Activated CD4-positive, alpha-beta memory T cell treated with anti-CD3 and anti-CD28 coated beads, Interleukin-2, amount 10 ng/mL, durations not matched to agents 7 days and 5 days (primary cell): ENCODE measurements at places on chromosomes 16 and 17. TPM values are rescaled to one million over a fixed set of nuclear protein-coding genes. Genes with fewer than 3 reads are reported as not detected.

DNA sequence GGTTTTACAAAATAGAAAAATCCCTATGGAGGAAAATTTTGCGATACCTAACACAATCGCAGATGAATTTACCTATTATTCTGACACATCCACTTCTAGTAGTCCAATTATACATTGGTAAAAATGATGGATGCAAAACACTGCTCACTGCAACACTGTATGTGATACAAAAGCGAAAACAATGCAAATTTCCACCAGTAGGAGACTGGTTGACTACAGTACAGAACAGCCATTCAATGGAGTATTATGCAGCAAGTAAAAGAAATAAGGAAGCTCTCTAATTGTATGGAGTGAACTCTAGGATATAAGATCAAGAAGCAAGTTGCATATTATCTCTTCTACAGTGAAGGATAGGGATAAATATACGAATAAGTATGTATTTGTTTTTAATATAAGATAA lies 48.5 kb downstream of the SETD6 start:
- H3K36me3 ChIP-seq = peaks cover 62% of the 10 kb centered on the region
- H3K4me3 ChIP-seq = no peak overlapping the region
- H3K27me3 ChIP-seq = no peaks in the 10 kb centered on the region

DNA sequence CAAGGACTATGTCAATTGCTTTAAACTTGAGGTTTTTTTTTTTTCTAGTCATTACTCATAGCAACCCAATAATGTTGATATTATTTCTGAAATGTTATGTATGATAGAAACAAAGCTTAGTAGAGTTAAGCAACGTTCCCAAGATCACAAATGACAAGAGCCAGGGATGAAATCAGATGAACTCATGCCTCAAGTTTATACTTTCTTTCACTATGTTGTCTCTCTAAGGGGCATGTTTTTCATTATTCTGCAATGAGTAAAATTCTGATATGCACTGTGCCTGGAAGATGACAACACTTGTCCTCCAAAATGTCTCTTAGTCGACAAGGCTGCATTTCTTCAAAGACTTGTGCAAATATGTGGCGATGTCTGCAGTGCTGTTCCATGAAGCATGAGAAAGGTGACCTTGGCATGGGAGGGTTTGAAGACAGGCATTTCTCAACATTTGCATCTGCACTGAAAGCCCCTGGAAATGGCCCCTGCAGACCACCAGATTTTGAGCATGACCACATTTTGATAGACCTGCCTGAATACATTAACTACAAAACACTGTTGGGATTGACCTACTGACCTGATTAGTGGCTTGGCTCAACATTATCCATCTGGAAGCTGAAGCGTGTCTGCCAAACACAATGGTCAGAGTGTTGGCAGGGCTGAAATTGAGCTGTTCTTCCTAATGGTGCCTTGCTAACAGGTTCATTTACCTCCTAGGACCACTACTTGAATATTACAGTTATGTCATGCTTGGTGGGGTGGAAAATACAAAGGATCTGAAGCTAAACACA lies 1027.5 kb downstream of the CDH11 start:
- H3K27me3 ChIP-seq = no peaks in the 10 kb centered on the region
- H3K4me1 ChIP-seq = no peaks in the 10 kb centered on the region
- no peaks in the 10 kb centered on the region for H3K36me3 ChIP-seq
- no peak overlapping the region for H3K27ac ChIP-seq
- DNase-seq = no peak

Gene KCTD2
- 24.9 TPM for total RNA-seq

Gene SLC16A11
- 0.73 TPM for total RNA-seq

GRCh38 chr16:77788181-77789084 lies at the start of gene VAT1L:
TSS of gene VAT1L (plus strand) at chr16:77788564. CDS start at chr16:77788683, 119 bp downstream.
- H3K4me1 ChIP-seq = peaks cover 6% of the 10 kb centered on the region
- no peaks in the 10 kb centered on the region for H3K36me3 ChIP-seq
- H3K4me3 ChIP-seq = peak within 1 kb of the TSS; percentile 51
- H3K27me3 ChIP-seq = peaks cover 55% of the 10 kb centered on the region
- DNase-seq = no peak

GRCh38 chr16:14606102-14606501 lies 24.0 kb downstream of the PARN start:
- no peak overlapping the region for H3K4me3 ChIP-seq
- DNase-seq = no peak
- H3K27me3 ChIP-seq = no peaks in the 10 kb centered on the region
- peaks cover 49% of the 10 kb centered on the region for H3K36me3 ChIP-seq
- H3K27ac ChIP-seq = no peak overlapping the region

Gene TLCD3B
- total RNA-seq = 6.0 TPM

GRCh38 chr17:13306310-13306962 lies 288.6 kb upstream of the ELAC2 start:
- H3K27ac ChIP-seq = no peak overlapping the region
- no peak overlapping the region for H3K4me3 ChIP-seq
- DNase-seq = no peak
- no peaks in the 10 kb centered on the region for H3K36me3 ChIP-seq
- no peaks in the 10 kb centered on the region for H3K4me1 ChIP-seq

- no peaks in the 10 kb centered on the region for H3K36me3 ChIP-seq
- H3K4me1 ChIP-seq = peaks cover 3% of the 10 kb centered on the region
- peaks cover 64% of the 10 kb centered on the region for H3K27me3 ChIP-seq
Measured at GRCh38 chr17:74528491-74529199, 2.6 kb downstream of the CD300LB start.

GRCh38 chr17:31580706-31581490 lies 189.4 kb downstream of the RAB11FIP4 start:
- H3K27ac ChIP-seq = no peak overlapping the region
- H3K4me1 ChIP-seq = no peaks in the 10 kb centered on the region
- no peak for DNase-seq
- H3K36me3 ChIP-seq = no peaks in the 10 kb centered on the region

- no peaks in the 10 kb centered on the region for H3K4me1 ChIP-seq
- H3K4me3 ChIP-seq = no peak overlapping the region
- H3K27ac ChIP-seq = no peak overlapping the region
- no peaks in the 10 kb centered on the region for H3K36me3 ChIP-seq
Measured at GRCh38 chr17:10579270-10579669, 29.8 kb upstream of the MYH2 start.

Gene ZFHX3
- total RNA-seq = 0.43 TPM

- no peak for DNase-seq
- no peak overlapping the region for H3K27ac ChIP-seq
- peaks cover 7% of the 10 kb centered on the region for H3K4me1 ChIP-seq
- H3K36me3 ChIP-seq = no peaks in the 10 kb centered on the region
Measured at GRCh38 chr16:88432753-88433152, 20.3 kb upstream of the ZFPM1 start.

GRCh38 chr17:30116345-30116660 lies 313 bp upstream of the NSRP1 start:
- no peak for DNase-seq
- H3K36me3 ChIP-seq = peaks cover 28% of the 10 kb centered on the region
- peak overlapping the region; percentile 90 for H3K27ac ChIP-seq
- H3K4me1 ChIP-seq = peaks cover 57% of the 10 kb centered on the region
- peaks cover 1% of the 10 kb centered on the region for H3K27me3 ChIP-seq
- H3K4me3 ChIP-seq = peak overlapping the region; percentile 86

Gene SYT17
- not detected for total RNA-seq

DNA sequence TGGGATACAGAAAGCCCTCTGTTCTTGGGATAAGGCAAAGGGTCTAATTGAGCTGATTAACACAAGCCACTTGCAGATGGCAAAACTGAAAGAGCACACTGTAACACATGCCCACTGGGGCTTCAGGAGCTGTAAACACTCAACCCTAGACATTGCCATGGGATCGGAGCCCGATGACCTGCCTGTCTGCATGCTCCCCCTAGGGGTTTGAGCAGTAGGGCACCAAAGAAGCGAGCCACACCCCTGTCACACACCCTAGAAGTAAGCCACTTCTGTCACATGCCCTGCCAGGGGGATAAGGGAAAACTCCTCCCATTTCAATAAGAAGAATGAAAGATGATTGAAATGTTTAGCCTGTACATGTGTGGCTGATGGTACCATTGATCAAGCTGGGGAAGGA lies 81.3 kb upstream of the IRX6 start:
- no peak overlapping the region for H3K27ac ChIP-seq
- no peaks in the 10 kb centered on the region for H3K36me3 ChIP-seq

Gene SGCA
- not detected for total RNA-seq

Gene MYH11
- total RNA-seq = 0.08 TPM

DNA sequence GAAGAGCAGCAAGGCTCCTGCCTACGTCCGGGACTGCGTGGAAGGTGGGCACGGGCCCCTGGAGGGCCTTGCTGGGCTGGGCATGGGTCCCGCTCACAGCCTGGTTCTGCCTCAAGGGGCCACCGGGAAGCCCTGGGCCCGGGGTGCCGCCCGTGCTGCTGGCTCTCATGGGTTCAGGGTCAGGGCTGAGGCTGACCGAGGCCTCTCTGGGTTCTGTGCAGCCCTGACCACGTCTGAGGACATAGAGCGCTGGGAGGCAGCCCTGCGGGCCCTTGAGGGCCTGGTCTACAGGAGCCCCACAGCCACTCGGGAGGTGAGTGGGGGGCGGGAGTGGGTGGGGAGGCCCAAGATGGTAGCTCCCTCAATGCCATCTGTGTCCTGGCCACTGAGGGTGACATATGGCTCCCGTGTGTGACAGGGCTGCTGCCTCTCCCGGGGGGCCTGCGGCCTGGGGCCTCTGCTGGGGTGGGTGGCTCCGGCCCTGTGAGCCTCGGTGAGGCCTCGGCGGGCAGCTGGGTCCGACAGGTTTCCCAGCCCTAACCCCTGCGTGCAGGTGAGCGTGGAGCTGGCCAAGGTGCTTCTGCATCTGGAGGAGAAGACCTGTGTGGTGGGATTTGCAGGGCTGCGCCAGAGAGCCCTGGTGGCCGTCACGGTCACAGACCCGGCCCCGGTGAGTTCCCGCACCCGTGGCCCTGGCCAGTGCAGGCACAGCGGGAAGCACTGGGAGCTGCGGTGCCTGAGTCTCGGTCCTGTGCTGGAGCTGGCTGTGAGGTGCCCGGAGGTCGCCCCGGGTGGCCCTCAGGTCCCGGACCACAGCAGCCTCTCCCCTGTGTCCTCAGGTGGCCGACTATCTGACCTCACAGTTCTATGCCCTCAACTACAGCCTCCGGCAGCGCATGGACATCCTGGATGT lies 9.2 kb downstream of the TELO2 start:
- H3K4me1 ChIP-seq = no peaks in the 10 kb centered on the region
- H3K27ac ChIP-seq = no peak overlapping the region
- DNase-seq = no peak
- no peaks in the 10 kb centered on the region for H3K27me3 ChIP-seq

GRCh38 chr16:38941-39892 lies 14.2 kb downstream of the POLR3K start:
- H3K4me1 ChIP-seq = peaks cover 46% of the 10 kb centered on the region
- H3K36me3 ChIP-seq = peaks cover 36% of the 10 kb centered on the region
- DNase-seq = peak; percentile 80
- peak overlapping the region; percentile 47 for H3K27ac ChIP-seq
- H3K4me3 ChIP-seq = no peak overlapping the region
- no peaks in the 10 kb centered on the region for H3K27me3 ChIP-seq
